CD4-positive, alpha-beta T cell treated with Interleukin-4 for 1 hour (primary cell): ENCODE measurements at places on chromosomes 1 and 21.

- peak; percentile 28 for DNase-seq
These were observed 62.8 kb downstream of the MAGI3 start for GRCh38 chr1:113452921-113453770.

- DNase-seq, result no peak
These were observed 9.6 kb upstream of the SLC6A9 start for GRCh38 chr1:44040846-44041245.

- DNase-seq, result no peak
These were observed 838.5 kb downstream of the USP25 start for GRCh38 chr21:16568244-16568643.

- no peak for DNase-seq
These were observed 560.1 kb downstream of the OMA1 start for GRCh38 chr1:57986432-57986831.

- no peak for DNase-seq
These were observed 954.9 kb downstream of the ADGRL2 start for GRCh38 chr1:82755671-82756070.

- peak; percentile 4 for DNase-seq
These were observed 251.9 kb downstream of the DPYD start for GRCh38 chr1:97668945-97669344.

DNA sequence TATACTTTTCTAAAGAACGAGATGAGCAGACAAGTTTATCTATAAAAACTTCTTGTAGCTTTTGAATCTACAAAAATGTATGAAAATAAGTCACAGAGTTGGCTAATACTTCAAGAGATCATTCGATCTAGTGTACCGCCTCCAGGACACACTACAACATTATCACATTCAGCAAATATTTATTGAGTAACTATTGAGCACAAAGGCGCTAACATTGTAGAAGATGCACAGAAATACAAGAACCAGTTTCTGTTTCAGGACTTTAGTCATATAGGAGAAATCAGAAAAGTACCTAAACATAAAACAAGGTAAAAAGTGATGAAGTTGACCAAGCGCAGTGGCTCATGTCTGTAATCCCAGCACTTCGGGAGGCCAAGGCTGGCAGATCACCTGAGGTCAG, 20.6 kb downstream of the WASF2 start:
- no peak for DNase-seq

DNA sequence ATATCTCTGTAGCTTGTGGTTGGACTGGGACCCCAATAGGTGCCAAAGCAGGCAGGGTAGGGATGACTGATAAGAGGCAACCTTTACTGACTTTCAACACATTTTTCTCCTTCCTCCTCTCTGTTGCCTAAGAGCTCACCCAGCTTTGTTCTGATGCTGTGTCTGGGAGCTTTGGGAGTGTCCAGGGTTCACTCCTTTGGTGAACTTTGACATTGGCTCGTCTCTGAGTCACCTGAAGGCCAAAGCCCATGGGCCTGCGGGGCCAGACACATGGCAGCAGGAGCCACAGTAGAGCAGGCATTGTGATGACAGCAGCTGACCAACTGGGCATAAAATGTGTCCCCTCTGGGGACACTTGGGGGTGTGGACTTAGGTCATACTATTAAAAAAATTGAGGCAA, 99.5 kb upstream of the ZNF644 start:
- no peak for DNase-seq

DNA sequence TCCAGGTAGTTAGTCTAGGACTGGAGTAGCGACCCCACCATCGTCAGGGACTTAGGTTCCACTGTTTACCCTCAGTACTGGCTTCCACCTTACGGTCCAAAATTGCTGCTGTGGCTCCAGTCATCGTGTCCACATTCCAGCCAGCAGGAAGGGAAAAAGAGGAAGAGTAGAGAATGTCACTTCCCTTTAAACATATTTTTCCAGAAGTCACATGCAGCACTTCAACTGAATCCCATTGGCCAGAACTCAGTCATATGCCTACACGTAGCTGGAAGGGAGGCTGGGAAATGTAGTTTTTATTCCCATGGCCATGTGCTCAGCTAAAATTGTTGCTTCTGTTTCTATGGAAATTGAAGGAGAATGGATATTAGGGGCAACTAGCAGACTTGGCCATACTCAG, 84.1 kb upstream of the SELENON start:
- DNase-seq, result no peak

DNA sequence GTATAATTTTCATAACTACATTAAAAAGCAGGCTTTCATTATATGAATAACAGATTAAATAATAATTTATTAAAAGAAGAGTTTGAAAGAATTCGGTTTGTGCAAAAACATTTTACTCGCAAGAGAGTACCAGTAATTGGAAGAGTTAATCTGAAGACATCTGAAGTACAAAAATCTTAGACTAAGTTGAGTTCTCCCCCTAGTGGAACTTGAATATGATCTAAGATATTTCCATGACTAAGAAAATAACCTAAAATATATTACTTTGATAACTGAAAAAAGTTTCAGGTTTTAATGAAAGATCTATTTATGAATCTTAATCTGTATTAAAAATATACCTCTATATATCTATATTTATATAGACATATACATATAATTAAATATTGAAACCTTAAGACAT, 112.5 kb upstream of the GFI1 start:
- DNase-seq, result peak; percentile 65

- DNase-seq, result no peak
These were observed 228.2 kb upstream of the USP24 start for GRCh38 chr1:55443175-55443915.
